Hypothalamus (tissue), 51 donors: ENCODE measurements at places on chromosomes 3 and 15.

GRCh38 chr15:93495799-93496637, 407.0 kb upstream of the RGMA start:
- no peak for DNase-seq

GRCh38 chr3:149273096-149273751, 51.6 kb upstream of the CP start:
- DNase-seq = no peak

DNA sequence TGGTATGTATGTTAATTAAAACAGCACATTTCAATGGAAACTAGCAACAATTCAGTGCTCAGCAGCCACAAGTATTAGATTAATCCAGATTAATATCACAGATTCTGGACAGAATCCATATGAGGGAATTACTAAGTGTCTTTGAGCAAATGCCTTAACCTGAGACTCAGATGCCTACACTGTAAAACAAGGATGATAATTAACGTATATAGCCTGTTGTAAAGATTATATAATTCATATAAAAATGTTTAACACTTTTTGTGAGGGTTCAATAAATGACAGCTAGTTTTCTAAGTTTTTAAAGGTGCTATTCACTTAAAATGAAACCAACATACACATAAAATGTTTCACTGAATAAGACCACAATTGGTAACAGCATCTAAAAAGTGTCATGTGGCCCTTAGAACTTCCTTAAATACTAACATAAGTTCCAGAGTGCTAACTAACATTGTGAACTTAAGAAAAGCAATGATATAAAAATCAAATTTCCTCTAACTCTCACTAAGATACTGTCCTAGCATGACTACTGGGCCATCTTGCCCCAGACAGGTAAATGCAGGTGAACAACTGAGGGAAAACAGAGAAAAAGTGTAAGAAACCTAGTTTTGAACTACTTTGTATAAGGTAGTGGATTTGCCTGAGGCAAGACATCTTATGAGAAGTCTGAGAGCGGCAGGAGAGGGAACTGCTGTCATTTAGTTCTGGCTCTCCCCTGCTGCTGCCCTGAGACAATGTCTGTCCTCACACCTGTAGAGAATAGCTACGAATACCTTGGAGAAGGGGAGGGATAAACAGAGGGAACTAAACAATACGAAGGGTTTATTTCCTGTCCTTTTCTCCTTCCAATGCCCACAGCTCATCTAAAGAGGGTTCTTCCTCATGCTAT, 151.3 kb downstream of the ADAM10 start:
- DNase-seq = no peak

DNA sequence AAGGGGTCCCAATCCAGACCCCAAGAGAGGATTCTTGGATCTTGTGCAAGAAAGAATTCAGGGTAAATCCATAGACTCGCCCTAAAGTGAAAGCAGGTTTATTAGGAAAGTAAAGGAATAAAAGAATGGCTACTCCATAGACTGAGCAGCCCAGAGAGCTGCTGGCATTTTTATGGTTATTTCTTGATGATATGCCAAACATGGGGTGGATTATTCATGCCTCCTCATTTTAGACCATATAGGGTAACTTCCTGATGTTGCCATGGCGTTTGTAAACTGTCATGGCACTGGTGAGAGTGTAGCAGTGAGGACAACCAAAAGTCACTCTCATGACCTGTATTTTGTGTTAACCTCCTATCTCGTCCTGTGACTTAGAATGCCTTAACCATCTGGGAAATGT, 142.2 kb downstream of the DOCK3 start:
- no peak for DNase-seq

- DNase-seq = no peak
These were observed 76.6 kb downstream of the GBE1 start for GRCh38 chr3:81684751-81685395.

- DNase-seq = no peak
These were observed 15.4 kb downstream of the PARP14 start for GRCh38 chr3:122695927-122696561.

DNA sequence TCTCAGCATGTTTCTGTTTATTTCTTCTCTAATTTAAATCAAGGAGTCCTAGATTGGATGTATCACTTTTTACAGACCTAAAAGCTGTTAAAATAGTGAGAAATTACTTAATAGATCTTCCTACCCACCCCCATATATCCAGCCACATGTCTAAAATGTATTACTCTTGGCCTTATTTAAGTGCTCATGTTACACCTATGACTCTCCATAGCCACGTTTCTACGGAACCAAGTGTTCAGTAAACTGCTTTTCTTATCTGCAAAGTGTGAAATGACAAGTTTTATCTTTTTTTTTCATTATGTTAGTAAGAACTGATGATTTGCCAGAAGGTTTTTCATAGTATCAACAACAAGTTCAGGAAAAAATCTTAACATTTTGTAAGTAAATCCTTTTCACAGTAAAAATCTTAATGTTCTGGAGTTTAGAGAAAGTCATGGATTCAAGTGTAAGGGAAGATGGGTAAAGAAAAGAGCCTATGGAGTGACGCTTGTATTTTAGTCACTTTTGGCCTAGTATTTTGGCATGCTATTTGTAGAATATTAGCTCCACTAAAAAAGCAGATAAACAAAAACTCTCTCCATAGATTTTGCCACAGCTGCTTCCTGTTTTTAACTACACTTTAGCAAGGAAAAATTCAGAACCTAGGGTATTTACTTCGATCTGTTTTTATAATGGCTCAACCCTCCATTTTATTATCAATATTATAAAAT, 41.2 kb upstream of the IGSF10 start:
- no peak for DNase-seq

DNA sequence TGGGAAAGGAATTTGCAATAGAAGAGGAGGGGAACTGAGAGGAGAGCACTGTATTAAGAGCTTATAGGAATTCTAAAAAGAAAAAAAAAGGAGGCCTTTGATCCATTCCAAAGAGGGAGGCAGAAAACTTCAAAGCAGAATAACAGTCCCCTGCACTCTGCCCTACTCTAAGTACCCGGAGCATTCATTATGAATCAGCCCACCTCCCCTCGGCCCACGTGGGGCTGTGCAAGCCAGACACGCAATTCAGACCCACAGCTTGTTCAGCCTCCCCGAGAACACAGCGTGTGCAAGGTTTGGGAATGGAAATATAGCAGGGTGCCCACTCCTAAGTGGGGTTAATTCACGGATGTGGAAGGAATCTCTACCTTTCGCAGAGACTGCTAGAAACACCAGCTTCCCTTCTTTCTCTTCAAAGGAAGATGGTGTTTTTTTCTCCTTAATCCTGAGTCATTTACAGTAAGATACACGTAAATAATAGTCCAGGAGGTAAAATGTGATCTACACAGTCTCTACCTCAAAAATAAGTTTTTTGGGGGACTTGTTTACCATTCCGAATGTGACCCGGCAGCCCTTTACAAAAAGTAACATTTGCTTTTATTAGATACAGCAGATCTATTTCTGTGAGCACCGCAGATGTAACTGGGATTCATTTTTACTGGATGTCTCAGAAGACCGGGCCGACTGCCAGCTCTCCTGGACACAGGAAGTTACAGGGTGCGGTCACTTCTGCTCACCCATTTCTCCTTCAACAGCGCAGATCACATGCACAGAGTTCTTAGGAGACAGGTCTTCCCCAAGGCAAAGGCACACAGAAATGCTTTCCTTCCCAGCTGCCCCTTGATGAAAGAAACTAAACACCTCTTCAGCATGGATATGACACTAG, 768.5 kb upstream of the CFAP20DC start:
- DNase-seq = peak; percentile 8

DNA sequence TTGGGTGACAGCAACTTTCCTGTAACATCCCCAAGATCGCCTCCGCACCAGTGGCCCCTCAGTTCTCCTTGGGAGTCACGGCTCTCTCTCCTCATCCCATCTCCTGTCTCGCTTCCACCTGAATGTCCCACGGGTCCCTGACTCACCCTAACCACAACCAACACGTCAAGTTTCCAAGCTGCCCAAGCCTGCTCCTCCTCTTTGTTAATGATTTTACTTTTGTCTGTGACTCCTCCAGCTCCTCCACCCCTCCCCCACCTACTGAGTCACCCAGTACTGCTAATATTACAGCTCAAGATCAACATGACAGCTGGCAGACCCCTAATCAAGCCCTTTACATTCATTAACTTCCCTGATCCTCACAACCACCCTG, 39.3 kb downstream of the BDH1 start:
- DNase-seq = no peak

DNA sequence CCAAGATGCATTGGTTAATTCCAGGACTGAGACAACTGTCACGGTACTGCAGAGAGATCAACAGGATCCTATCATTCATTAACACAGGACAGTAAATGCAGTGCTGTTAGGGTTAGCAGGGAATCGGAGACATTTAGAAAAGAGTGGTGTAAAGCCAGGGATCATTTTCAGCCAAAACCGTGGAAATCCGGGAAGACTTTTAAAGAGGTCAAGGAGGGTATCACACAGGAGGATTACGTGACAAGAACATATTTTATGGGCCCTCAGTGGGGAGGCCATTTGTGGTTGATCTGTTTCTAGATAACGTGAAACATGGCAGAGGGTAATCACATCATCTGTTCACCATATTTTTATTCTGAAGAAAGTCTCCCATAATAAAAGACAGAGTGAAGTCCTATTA, 216.1 kb downstream of the PTPRG start:
- DNase-seq = no peak

- no peak for DNase-seq
These were observed 28.4 kb upstream of the ARL8B start for GRCh38 chr3:5093731-5094130.

DNA sequence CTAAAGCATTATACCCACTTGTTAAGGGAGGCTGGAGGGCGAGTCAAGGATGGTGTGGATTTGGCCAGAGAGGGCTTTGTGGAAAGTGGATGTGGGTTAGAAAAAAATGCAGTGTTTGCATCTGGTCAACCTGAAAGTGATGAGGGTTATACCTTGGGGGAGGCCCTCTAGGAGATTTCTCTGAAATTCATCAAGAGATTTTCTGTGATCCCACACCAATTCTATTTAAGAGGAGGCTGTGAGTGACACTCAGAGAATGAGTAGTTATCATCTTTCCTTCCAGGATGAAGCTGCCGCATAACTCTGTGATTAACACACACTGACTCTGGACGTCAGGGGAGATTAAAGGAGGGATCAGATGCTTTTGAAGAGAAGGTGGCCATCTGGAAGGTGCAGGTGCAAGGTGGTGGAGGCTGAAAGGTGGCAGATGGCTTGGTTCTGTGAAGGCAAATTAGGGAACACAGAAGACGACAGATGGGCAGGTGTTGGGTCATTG, 54.8 kb downstream of the ANAPC13 start:
- DNase-seq = no peak
